ENCODE measurements at places on chromosomes 1 and 21. TPM values are rescaled to one million over a fixed set of nuclear protein-coding genes. Genes with fewer than 3 reads are reported as not detected.

DNA sequence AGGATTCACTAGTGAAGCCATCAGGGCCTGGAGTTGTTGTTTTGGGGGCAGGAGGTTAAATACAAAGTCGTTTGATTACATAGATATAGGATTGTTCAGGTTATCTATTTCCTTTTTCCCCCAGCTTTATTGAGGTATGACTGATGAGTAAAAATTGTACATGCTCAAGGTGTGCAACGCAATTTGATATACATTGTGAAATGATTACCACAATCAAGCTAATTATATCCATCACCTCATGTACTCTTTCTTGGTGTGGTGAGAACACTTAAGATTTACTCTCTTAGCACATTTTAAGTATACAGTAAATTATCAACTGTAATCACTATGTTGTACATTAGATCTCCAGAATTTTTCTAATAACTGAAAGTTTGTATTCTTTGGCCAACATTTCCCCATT, 6.0 kb downstream of the FGGY start:
- no peaks in the 10 kb centered on the region for H3K4me1 ChIP-seq
- no peaks in the 10 kb centered on the region for H3K27me3 ChIP-seq
- H3K27ac ChIP-seq, result no peak overlapping the region
- DNase-seq, result no peak
- H3K4me3 ChIP-seq, result no peak overlapping the region
- H3K36me3 ChIP-seq, result no peaks in the 10 kb centered on the region

DNA sequence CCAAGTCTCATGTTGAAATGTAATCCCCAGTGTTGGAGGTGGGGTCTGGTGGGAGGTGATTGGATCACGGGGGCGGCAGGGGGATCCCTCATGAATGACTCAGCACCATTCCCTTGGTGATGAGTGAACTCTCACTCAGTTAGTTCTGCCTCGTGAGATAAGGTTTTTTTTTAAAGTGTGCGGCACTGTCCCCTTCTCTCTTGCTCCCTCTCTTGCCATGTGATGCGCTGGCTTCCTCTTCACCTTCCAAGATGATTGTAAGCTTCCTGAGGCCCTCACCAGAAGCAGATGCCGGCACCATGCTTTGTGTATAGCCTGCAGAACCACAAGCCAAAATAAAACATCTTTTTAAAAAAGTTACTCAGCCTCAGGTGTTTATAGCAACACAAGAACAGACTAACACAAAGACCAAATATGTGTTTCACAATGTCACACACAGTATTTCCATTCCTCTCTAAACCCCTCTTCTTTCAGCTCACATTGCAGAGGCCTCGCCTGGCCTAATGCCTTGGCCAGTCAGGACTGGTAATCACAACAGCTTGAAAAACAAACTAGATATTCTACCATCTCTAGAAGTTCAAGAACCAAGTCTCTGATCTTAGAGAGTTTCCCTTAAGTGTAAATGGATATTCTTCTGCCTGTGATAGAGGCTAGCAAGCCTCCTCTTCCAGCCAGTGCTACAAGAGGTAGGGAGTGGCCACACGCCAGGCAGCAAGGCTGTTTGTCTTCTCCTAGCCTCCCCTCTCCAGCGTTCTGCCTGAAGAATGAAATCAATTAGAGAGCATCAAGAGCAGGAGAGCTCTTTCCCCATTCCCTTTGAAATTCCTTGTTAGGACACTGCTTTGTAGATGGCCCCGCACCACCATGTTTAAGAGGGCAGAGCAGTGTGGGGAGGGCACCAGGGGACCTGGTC, 19.6 kb upstream of the RAP1A start:
- no peak overlapping the region for H3K4me3 ChIP-seq
- no peaks in the 10 kb centered on the region for H3K27me3 ChIP-seq
- H3K4me1 ChIP-seq, result peaks cover 91% of the 10 kb centered on the region
- H3K36me3 ChIP-seq, result no peaks in the 10 kb centered on the region
- no peak overlapping the region for H3K27ac ChIP-seq

DNA sequence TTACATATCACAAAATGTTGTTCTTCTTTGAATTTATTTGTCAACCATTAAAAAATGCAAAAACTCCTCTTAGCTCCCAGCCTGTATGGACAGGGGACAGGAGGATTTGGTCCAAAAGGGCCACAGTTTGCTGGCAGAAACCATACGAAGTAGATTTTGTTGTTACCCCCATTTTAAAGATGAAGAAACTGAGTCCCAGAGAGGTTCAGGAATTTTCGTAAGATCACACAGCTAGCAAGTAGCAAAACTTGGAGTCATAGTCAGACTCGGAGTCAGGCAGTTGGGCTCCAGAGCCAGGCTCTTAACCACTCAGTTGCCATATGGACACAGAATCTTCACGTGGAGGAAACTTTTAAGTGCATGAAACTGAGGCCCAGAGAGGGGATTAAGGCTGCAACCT, 91.4 kb downstream of the TAS1R2 start:
- H3K4me1 ChIP-seq, result no peaks in the 10 kb centered on the region
- H3K4me3 ChIP-seq, result no peak overlapping the region
- H3K27ac ChIP-seq, result no peak overlapping the region
- H3K36me3 ChIP-seq, result no peaks in the 10 kb centered on the region

- H3K36me3 ChIP-seq, result no peaks in the 10 kb centered on the region
- no peaks in the 10 kb centered on the region for H3K27me3 ChIP-seq
- H3K27ac ChIP-seq, result no peak overlapping the region
- no peak overlapping the region for H3K4me3 ChIP-seq
- no peak for DNase-seq
Measured at GRCh38 chr1:78054559-78054958, 8.8 kb downstream of the GIPC2 start.

GRCh38 chr1:234572966-234573365, 37.0 kb downstream of the IRF2BP2 start:
- no peak overlapping the region for H3K27ac ChIP-seq
- no peaks in the 10 kb centered on the region for H3K27me3 ChIP-seq
- no peaks in the 10 kb centered on the region for H3K4me1 ChIP-seq
- H3K4me3 ChIP-seq, result no peak overlapping the region

DNA sequence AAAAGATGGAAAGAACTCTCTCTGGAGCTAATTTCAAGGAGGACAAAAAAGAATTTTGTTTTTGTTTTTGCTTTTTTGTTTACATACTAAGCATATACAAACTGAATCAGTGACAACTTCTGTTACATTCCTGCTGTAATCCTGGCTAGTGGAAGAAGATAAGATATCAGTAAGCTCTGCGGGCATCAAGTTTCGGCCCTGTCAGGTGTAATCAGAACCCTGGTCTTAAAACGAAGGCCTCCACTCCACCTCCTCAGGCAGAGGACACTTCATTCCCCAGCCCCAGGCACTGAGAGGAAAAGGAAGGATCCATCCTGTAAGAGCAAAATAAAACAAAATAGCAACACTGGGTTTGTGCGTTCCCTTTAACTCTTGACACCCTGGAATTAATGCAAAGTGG, 88.9 kb upstream of the ARHGAP29 start:
- H3K4me3 ChIP-seq, result no peak overlapping the region
- no peak for DNase-seq
- no peaks in the 10 kb centered on the region for H3K36me3 ChIP-seq
- peaks cover 31% of the 10 kb centered on the region for H3K27me3 ChIP-seq

NBPF6 gene
- not detected for total RNA-seq

REN gene
- not detected for total RNA-seq

MTFR1L gene
- 25.5 TPM for total RNA-seq

TTC39A gene
- total RNA-seq, result not detected
